ENCODE measurements at places on chromosomes 3 and 15. TPM values are rescaled to one million over a fixed set of nuclear protein-coding genes. Genes with fewer than 3 reads are reported as not detected.

The TUSC7 gene
- total RNA-seq, result not detected

The CLK3 gene
- total RNA-seq, result 79.3 TPM

The KIF7 gene
- total RNA-seq, result 0.12 TPM

The NR2E3 gene
- total RNA-seq, result 0.59 TPM

The IQCH gene
- 4.6 TPM for total RNA-seq

The ATP13A5 gene
- total RNA-seq, result not detected

The ZNF106 gene
- total RNA-seq, result 28.5 TPM

The GPR171 gene
- total RNA-seq, result not detected

The MUC20 gene
- total RNA-seq, result 2.4 TPM

The CPNE9 gene
- 0.98 TPM for total RNA-seq

The SETD2 gene
- total RNA-seq, result 33.0 TPM

The SLC24A5 gene
- not detected for total RNA-seq

The CASR gene
- not detected for total RNA-seq

The FRMD4B gene
- 2.0 TPM for total RNA-seq

The C2CD4B gene
- total RNA-seq, result not detected

The SPINK8 gene
- total RNA-seq, result not detected

The GRK7 gene
- not detected for total RNA-seq

All from HCT116 (cell line).